EL (cell line): ENCODE measurements at places on chromosomes 3 and 15.
A peak's percentile ranks its signal among the peaks of the same experiment; 100 is the strongest.

- DNase-seq = no peak
Observed at GRCh38 chr3:160472344-160472743, 22.8 kb upstream of the TRIM59 start.

GRCh38 chr3:28912120-28912885 lies 368.6 kb upstream of the RBMS3 start:
- DNase-seq = peak; percentile 76

GRCh38 chr3:47603332-47603731 lies 24.7 kb upstream of the CSPG5 start:
- no peak for DNase-seq

DNA sequence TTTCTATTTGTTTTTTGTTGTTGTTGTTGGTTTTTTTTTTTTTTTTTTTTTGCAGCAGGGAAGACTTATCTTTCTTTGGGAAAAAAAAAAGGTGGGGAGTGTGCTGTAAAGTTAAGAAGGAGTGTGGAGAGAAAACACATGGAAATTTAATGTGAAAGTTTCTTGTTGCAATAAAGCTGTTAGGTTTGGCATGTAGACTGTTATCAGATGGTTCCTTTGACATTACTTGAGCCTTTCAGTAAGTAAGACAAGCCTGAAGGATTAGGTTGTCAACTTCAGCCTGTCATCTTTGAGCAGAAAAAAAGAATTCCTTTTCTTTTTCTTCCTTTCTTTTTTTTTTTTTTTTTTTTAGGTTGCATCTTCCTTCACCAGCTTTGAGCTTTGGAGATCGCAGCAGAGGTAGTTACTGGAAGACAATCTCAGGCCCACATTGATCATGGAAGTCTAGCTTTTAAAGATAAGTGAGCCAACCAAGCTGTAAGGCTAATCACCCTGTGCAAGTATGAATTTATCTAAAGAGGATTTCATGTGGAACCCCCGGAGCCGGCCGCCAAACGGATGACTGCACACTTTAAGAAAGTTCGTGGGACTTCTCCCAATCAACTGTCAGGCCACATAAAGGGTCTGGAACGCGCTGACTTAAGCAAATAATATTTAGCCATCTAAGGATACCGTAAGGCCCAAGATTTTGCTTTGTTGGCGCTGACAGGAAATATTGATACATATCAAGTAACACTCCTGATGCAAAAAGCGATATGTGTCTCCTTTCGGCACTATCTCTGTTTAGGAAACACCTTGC lies 1040.1 kb upstream of the NR2F2 start:
- DNase-seq = no peak

DNA sequence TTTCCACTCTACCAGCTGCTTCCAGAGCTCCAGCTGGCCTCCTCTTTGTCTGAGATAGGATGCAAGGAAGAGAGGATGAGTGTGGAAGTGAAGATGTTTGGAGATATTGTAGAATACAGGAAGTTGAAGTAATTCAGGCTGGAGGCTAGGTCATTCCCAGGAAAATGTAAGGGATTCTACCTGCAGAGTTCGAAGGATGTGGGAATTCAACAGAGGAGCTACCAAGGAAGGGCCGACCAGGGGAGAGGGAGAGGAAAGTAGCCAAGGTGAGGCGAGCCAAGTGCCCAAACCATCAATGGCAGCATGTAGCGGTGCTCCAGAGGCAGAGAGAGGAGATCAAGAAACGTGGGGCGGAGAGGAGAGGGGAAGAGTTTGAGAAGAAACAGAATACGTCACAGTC lies 49.0 kb upstream of the EPHB3 start:
- DNase-seq = no peak

GRCh38 chr15:20340931-20341661 lies 200.5 kb downstream of the GOLGA6L6 start:
- DNase-seq = no peak

- DNase-seq = no peak
Observed at GRCh38 chr3:12687948-12688347, 24.0 kb upstream of the RAF1 start.
